ENCODE measurements at places on chromosomes 4 and X. TPM values are rescaled to one million over a fixed set of nuclear protein-coding genes. Genes with fewer than 3 reads are reported as not detected.

Gene PTPN13
- 16.0 TPM for total RNA-seq

Gene GATA1
- total RNA-seq = not detected

- H3K4me3 ChIP-seq = no peak overlapping the region
- H3K4me1 ChIP-seq = no peaks in the 10 kb centered on the region
These were observed 113.1 kb downstream of the ATP8A1 start for GRCh38 chr4:42543762-42544161.

- no peak overlapping the region for H3K4me3 ChIP-seq
- no peak overlapping the region for H3K27ac ChIP-seq
- DNase-seq = no peak
- no peaks in the 10 kb centered on the region for H3K27me3 ChIP-seq
These were observed 15.8 kb downstream of the LEF1 start for GRCh38 chr4:108152980-108153379.

DNA sequence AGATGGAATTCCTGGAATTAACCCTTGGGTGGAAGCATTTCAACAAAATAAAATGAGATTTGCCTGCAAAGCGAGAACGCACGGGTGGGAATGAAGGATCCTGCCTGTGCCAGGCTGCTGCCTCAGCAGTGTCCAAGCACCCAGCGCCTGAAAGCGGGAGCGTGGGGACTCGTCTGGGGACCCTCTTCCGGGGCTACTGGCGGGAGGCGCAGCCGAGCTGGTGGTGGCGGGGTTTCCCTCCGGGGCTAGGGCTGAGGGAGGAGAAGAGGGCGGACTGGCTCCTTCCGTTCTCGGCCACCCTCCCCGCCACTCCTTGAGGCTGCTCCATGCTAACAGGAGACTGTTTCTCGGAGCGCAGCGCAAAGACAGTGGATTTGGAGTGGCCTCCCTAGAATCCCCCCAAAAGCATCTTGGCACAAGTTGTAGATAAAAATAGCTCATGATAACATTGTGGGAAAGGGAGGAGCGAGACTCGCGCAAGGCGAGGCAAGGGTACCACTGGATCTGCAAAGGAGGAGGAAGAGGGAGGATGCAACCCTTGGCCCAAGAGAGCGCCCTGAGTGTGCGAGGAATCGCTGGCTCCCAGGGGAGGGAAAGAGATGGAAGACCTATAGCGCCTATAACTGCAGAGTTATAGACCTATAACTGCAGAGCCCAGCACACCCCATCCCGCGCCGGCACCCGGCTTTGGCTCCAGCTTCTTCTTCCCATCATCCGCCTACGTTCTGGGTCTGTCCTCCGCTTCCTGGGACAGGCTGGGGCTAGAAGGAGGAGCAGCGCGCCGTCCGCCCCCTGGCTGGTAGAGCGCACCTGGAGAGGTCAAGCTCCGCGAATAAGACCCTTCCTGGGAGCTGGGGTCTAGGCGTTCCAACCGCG is 1.3 kb downstream of the HS3ST1 start:
- no peaks in the 10 kb centered on the region for H3K4me1 ChIP-seq
- H3K27me3 ChIP-seq = no peaks in the 10 kb centered on the region
- H3K4me3 ChIP-seq = no peak overlapping the region
- no peak for DNase-seq

GRCh38 chr4:172826861-172827260 is 341.8 kb upstream of the GALNT7 start:
- no peak overlapping the region for H3K27ac ChIP-seq
- no peak for DNase-seq
- no peaks in the 10 kb centered on the region for H3K36me3 ChIP-seq
- H3K4me1 ChIP-seq = no peaks in the 10 kb centered on the region
- H3K4me3 ChIP-seq = no peak overlapping the region
- peaks cover 3% of the 10 kb centered on the region for H3K27me3 ChIP-seq

DNA sequence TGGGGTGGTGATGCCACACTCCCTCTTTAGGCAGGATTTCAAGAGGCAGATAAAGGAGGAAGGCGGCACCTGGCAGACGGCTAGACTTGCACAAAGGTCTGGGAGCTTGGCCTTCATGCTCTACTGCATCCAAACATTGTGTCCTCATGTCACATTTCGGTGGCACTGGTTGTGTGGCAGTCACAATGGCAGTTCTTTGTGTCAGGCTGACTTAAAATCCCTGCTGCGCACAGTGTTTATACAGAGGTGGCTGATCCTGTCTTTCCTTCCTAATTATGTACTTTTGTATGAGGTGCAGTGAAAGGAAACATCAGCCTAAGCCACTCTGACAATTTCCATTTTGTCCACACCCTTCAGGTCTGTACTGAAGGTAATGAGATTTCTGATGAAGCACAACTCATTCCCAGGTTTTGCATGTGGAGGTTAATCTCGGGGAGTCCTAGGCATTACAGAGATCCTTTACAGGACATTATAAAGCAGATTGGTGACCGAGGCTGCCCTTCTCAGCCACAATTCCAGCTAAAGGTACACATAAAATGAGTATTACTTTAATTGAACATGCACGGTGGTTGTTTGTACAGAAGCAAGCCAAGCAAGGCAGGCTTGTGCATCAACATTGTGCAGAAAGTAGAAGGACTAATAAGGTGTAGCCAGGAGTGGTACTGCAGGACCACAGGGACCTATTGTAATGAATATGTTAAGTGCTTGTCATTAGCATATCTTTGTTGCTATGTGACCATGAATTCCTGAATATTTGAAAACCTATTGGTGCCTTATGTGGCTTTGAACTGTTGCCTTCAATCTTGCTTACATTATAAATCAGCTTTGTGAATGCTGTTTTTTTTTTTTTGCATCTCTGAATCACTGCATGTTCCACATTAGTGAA is 147.6 kb downstream of the STK32B start:
- H3K27me3 ChIP-seq = no peaks in the 10 kb centered on the region
- no peak overlapping the region for H3K27ac ChIP-seq
- no peak overlapping the region for H3K4me3 ChIP-seq

- H3K27me3 ChIP-seq = no peaks in the 10 kb centered on the region
- H3K36me3 ChIP-seq = no peaks in the 10 kb centered on the region
- no peak overlapping the region for H3K4me3 ChIP-seq
These were observed 278.9 kb upstream of the MAGEC2 start for GRCh38 chrX:142483965-142484364.

GRCh38 chr4:173171098-173171497 is 2.5 kb downstream of the GALNT7 start:
- no peaks in the 10 kb centered on the region for H3K27me3 ChIP-seq
- peaks cover 11% of the 10 kb centered on the region for H3K36me3 ChIP-seq
- H3K27ac ChIP-seq = no peak overlapping the region
- H3K4me3 ChIP-seq = no peak overlapping the region
- no peak for DNase-seq

DNA sequence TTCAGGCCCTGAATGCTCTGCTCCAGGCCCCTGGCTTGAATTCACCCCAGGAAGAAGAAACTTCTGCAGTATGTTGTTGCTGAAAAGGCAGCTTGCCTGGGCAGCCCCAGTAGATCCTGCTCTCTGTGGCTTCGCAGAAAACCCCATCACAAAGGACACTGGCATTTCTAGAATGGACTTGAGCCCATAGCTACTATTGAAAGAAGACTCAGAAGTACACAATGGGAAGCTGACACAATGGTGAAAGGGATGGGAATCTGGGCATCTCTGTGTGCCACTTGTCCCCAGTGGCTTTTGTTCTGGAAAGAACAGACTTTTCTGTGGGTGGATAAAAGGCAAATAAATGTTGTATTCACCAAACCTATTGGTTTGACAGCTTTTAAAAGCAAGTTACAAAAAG is 67.4 kb upstream of the SCML1 start:
- no peaks in the 10 kb centered on the region for H3K27me3 ChIP-seq
- H3K27ac ChIP-seq = no peak overlapping the region
- no peaks in the 10 kb centered on the region for H3K36me3 ChIP-seq
- H3K4me3 ChIP-seq = no peak overlapping the region

DNA sequence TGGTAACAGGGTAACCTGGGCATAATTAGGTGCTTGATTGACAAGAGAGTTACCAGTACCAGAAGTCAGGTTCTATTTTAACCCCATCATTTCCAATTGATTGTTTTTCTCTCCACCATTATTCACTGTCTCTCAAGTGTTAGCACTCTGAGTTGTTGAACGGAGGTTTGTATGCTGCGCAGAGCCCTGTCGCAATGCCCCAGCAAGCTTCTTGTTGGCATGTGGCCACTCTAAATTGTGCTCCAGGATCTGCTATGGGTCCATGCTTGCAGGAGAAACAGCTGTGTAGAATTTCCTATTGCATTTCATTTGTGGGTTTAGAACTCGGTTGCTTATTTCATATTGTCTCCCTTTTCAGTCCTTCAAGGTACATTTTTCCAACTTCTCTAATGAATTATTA is 98.2 kb downstream of the KLHL8 start:
- H3K27ac ChIP-seq = no peak overlapping the region
- peaks cover 41% of the 10 kb centered on the region for H3K36me3 ChIP-seq
- no peak for DNase-seq
- peaks cover 42% of the 10 kb centered on the region for H3K4me1 ChIP-seq
- H3K27me3 ChIP-seq = no peaks in the 10 kb centered on the region
- H3K4me3 ChIP-seq = no peak overlapping the region
